ENCODE measurements at places on chromosomes 11 and 22. TPM values are rescaled to one million over a fixed set of nuclear protein-coding genes. Genes with fewer than 3 reads are reported as not detected.
A peak's percentile ranks its signal among the peaks of the same experiment; 100 is the strongest.

DNA sequence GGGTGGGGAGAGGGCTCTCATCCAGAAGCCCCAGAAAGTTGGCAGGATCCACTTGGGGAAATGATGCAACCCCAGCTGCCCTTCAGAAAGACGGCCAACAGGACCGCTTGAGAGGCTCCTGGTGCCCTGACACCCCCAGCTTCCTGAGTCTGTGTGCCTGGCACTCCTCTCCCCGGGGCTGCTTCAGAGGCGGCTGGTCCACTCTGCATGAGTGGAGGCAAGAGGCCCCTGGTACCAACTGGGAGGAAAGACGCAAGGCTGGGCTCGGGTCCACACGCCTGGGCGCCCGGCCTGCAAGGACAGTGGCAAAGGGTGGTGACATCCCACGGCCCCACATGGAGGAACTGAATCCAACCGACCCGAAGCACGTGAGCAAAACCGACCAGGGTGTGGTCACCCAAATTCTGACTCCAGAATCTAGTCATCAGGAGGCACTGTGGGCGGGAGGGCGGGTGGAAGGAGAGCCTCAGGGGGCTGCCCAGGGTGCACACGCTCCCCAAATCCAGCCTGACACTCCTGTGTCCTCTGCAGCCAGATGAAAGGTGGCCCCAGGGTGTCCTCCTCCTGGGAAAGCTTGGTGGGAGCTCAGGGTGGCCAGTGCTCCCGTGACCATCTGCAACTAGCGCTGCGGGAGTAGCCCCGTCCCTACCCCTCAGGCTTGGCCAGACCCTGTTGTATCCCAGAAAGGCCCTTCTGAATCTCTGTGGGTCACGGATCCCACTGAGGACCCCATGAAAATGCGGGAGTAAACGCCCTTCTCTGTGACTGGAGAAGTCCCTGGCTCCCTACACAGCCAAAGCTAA is 3.7 kb downstream of the RNH1 start:
- DNase-seq = no peak

DNA sequence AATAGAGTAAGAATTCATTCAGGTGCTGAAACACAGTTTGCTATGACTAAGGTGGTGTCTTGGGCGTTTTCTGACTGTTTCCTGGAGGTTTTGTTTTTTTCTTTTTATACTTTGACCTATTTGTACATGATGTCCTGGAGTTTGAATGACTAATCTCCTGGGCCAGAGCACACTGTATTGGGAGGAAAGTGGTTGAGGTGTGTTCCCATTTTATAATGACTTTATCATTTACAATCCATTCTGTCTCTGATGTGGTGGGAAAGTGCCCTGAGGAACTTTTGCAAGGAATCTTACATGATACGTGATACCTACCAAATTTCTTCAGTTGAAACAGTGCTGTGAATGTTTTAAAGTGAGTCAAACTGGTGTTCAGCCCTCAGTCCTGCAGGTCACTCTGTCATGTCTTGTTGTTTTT is 80.8 kb downstream of the TNRC6B start:
- no peak for DNase-seq

Gene PRRG4
- not detected for polyA plus RNA-seq

DNA sequence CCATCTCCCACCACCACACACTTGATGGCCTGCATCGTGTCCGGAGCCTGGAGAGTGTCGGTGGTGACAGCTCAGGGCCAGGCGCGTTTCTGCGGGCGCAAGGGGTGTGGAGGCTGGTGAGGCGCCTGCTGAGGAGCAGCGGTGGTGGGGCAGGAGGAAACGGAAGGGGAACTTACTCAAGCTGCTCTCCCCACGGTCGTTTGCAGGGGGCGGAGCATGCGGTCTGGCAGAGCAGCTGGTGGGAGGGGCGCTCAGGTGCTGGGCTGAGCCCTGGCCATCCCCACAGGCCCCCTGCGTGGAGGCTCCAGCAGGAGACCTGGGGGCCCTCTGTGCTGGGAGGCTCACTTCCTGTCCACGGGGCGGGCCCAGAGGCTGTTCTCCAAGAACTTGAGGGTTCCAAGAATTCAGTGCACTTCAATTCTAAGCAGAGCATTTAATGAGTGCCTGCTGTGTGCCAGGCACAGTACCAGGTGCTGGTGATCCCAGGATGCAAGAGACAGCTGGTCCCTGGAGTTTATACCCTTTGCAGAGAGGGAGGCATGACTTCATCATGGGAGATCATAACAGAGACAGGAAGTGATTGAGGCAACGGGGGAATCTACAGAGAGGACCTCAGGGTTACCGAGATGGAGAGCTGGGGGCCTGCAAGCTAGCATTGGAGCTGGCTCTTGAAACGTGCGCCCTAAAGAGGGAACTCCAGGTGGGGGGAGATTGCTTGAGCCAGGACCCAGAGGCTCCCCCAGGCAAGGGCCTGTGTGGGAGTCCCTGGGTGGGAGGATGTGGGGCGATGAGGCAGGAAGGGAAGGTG is at the start of gene RAC2:
Gene RAC2 (minus strand): TSS at position 156 of the 808 bp plus-strand sequence. CDS start 121 bp downstream, at position 35.
- DNase-seq = no peak

DNA sequence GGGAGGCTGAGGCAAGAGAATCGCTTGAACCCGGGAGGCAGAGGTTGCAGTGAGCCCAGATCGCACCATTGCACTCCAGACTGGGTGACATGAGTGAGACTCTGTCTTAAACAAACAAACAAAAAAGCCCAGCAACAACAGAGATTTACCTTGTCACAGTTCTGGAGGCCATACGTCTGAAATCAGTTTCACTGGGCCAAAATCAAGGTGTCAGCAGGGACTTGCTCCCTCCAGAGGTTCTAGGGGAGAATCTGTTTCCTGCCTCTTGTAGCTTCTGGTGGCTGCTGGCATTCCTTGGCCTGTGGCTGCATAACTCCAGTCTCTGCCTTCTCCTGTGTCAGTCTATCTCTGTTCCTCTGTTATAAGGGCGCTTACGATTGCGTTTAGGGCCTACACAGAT is 1.5 kb downstream of the DDX10 start:
- DNase-seq = no peak

Gene PPFIBP2
- polyA plus RNA-seq = 4.1 TPM

Gene APOL5
- 0.07 TPM for polyA plus RNA-seq

Gene NXPE2
- polyA plus RNA-seq = 0.04 TPM

GRCh38 chr11:34364102-34364501 is 6.3 kb upstream of the ABTB2 start:
- no peak for DNase-seq

Gene TRIM6
- 5.7 TPM for polyA plus RNA-seq

Gene PARVG
- 0.01 TPM for polyA plus RNA-seq

DNA sequence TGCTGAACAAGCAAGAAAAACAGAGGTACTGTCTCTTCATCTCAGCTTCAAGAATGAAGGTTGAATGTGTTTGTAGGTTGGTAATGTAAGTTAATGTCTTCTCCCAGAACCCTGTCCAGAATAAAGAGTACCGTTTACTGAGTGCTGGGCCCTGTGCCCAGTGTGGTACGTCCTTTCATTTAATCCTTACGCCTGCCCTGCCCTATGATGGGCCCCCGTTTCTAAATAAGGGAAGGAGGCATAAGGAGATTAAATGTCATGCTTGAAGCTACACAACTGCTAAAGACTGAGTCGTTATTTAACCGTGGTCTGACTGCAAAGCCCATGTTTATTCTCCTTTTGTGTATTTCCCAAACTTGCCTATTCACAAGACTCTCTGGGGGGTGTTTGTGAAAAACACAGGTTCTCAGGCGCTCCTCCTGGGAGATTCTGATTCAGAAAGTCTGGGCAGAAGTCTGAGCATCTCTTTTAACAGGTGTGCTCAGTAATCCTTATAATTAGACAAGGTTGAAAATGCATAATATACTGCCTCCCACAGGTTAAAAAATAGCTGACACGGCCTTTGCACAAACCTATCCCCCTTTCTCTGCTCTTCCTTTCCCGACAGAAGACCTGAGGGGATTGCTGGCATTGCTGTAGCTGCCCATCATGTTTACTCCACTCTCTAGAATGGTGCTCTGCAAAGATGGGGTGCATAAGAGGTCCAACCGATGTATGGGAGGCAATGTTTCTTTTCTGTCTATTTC is 56.3 kb upstream of the ZBTB44 start:
- DNase-seq = no peak

Gene RNF26
- polyA plus RNA-seq = 35.3 TPM

- DNase-seq = no peak
Measured at GRCh38 chr11:123405123-123405592, 24.9 kb upstream of the GRAMD1B start.

DNA sequence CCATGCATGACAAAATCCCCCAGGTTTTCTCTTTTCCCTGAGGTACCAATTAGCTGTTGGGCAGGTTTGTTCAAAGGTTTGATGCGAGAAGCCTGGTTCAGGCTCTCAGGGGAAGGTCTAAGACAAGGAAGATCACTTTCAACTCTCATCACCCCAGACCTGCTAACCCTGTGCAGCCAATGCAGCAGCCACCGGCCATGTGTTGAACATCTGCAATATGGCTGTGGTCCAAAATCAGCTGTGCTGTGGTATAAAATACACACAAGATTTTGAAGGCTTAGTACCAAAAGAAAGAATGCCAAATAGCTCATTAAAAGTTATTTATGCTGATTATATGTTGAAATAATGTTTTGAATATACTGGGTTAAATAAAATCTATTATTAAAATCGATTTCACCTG is 58.5 kb downstream of the SMCO4 start:
- peak; percentile 34 for DNase-seq

DNA sequence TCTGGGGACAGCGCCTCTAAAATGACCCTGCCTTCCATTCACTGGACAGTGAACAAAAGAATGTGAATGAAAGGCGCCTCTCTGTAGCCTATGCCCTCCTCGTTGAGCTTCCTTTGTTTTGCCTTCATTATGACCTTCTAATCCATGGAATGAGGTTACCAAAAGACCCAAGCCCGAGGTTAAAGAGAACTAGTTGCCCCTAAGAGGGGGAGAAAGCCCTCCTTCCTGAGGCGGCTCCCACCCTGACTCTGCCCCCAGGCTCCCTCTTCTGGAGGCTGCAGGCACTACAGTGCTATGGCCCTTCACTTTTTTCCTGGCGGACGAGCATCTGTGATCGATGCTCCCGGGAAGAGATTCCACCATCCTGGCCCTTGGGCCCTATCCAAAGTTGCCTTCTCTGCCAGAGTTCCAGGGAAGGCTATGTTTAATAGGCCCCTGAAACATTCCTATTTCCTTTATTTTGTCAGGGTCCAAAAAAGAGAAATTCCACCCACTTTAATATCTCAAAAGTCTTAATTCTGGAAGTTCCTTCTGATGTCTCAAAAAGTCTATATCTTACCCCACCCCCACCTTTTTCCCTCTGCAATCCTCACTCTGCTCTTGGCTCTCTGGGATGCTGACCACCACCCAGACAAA is 147.3 kb downstream of the FEZ1 start:
- DNase-seq = no peak

Gene CASTOR1
- 12.0 TPM for polyA plus RNA-seq

Gene AQP11
- polyA plus RNA-seq = 2.0 TPM

GRCh38 chr11:377174-377865 is 8.0 kb downstream of the B4GALNT4 start:
- no peak for DNase-seq

- DNase-seq = no peak
Measured at GRCh38 chr11:126140201-126140925, 71.1 kb downstream of the RPUSD4 start.

DNA sequence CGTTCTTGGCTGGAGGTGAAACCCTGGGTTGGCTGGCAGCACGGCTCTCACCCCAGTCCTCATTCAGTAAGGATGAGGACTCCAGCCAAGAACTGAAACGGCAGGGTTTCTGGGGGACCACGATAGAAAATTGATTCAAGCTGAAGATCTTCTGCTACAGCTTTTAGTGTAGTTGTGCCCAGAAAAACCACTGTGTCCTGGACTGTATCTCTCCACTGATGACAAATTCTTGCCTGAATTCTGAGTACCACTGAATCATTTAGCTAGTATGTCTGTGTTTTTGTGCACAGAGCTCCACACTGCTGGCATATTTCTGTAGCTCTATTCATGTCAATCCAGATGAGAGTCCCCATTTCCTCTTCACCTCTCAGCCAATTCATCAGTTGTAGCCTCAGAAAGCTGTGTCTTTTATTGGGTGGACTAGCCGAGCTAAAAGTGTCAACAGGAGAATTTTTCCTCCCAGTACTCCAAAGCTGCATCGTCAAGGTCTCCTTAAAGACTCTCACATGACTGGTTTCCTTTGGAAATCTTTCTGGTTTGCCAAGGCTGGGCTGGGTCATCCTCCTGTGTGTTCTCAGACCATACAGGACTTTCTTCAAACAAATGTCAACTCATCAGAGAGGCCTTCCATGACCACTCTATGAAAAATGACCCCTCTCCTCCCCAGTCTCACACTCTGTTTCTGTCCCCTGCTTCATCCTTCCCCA is 144.6 kb downstream of the LDLRAD3 start:
- DNase-seq = no peak

- no peak for DNase-seq
Measured at GRCh38 chr11:117443266-117444186, 115.9 kb downstream of the CEP164 start.

GRCh38 chr11:97279341-97279740 is 889.5 kb downstream of the JRKL start:
- no peak for DNase-seq

GRCh38 chr11:131858505-131858904 is 488.1 kb downstream of the NTM start:
- no peak for DNase-seq

Measured in AG04450 (cell line).